ENCODE measurements at places on chromosomes 16 and 17. TPM values are rescaled to one million over a fixed set of nuclear protein-coding genes. Genes with fewer than 3 reads are reported as not detected.

The VMO1 gene
- total RNA-seq: 0.58 TPM

The TIMP2 gene
- 107 TPM for total RNA-seq

The PYDC1 gene
- not detected for total RNA-seq

The TBC1D3C gene
- total RNA-seq: not detected

The KCNJ12 gene
- total RNA-seq: 9.4 TPM

GRCh38 chr17:58328195-58329034 lies at the start of gene TSPOAP1:
Gene TSPOAP1 (minus strand): TSS chr17:58328795. CDS start chr17:58327920, 875 bp downstream.
- peaks cover 35% of the 10 kb centered on the region for H3K27me3 ChIP-seq
- H3K4me3 ChIP-seq: no peak within 1 kb of the TSS

- H3K36me3 ChIP-seq: peaks cover 71% of the 10 kb centered on the region
- H3K4me1 ChIP-seq: no peaks in the 10 kb centered on the region
- DNase-seq: no peak
- H3K27ac ChIP-seq: no peak overlapping the region
Measured at GRCh38 chr17:81844327-81844851, 9.5 kb upstream of the PPP1R27 start.

- no peaks in the 10 kb centered on the region for H3K36me3 ChIP-seq
- no peak for DNase-seq
- H3K4me3 ChIP-seq: no peak overlapping the region
- H3K27ac ChIP-seq: no peak overlapping the region
- H3K27me3 ChIP-seq: no peaks in the 10 kb centered on the region
- no peaks in the 10 kb centered on the region for H3K4me1 ChIP-seq
Measured at GRCh38 chr17:65855245-65855644, 293.8 kb upstream of the AXIN2 start.

GRCh38 chr16:56510544-56510943 lies 9.3 kb downstream of the BBS2 start:
- H3K27ac ChIP-seq: no peak overlapping the region
- H3K4me3 ChIP-seq: no peak overlapping the region
- no peaks in the 10 kb centered on the region for H3K36me3 ChIP-seq
- no peaks in the 10 kb centered on the region for H3K27me3 ChIP-seq

DNA sequence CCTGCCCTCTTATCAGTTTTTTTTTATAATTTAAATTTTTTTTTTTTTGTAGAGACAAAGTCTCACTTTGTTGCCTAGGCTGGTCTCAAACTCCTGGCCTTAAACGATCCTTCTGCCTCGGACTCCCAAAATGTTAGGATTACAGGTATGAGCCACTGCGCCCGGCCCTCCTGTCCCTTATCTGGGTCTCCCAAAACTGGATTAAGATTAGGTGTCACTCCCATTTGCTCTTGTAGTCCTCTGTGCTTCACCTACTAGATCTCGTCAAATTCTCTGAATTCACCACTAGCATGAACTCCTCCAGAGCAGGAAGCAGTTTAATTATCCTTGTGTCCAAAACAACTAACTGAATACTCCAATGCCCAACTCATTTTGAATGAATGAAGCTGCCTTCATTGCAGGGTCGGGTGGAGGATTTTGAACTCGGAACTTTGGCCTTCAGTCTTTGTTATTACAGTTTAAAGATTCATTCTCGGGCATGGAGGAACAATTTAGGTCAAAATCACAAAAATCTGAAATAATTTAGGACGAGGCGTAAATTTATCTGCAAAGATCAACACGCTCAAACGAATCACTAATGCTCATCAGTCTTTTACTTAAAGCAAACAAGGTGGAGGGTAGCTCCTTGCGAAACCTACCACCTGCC lies 802 bp upstream of the ATXN2L start:
- peak overlapping the region; percentile 100 for H3K27ac ChIP-seq
- no peaks in the 10 kb centered on the region for H3K27me3 ChIP-seq
- no peak for DNase-seq
- H3K36me3 ChIP-seq: no peaks in the 10 kb centered on the region

All from heart right ventricle (tissue), 16 donors.